ENCODE measurements at places on chromosomes 1 and 21. TPM values are rescaled to one million over a fixed set of nuclear protein-coding genes. Genes with fewer than 3 reads are reported as not detected.

The GJA5 gene
- total RNA-seq, result not detected

GRCh38 chr1:229305392-229305791, 34.5 kb downstream of the RAB4A start:
- no peak for DNase-seq

DNA sequence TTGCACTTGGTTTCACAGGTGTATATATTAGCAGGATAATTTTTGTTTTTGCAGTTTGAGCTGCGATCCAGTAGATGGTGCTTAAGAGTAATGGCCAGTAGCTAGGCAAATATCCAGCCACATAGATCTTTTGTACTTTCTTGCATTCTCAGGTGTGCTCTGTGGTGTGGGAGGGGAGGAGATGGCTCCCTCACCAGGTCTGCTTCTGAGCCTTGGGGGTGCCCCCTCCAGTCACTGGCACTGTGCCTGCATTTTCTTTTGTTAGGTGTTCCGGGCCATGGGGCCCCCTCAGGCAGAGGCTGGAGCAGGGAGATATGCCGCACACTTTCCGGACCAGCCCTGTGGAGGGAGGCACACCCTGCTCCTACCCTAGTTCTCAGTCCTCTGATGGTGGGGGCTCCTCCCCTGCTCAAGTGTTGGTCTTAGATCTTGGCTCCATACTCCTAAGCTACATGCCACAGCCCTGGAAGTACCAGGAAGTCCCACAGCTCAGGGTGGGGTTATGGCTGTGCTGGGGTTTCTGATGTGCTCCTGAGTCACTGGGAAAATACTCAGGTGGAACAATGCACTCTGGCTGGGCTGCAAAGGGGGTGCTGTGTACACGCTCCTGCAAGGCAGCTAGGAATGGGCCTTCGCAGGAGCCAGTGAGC, 197.6 kb upstream of the DMRTA2 start:
- peak; percentile 66 for DNase-seq

GRCh38 chr1:57026624-57027354, 61.0 kb upstream of the C8B start:
- no peak for DNase-seq

- DNase-seq, result peak; percentile 57
Measured at GRCh38 chr1:112744009-112744578, 29.0 kb upstream of the PPM1J start.

- DNase-seq, result peak; percentile 39
Measured at GRCh38 chr1:242569867-242570266, 45.4 kb upstream of the PLD5 start.

The ZBTB8B gene
- 0.45 TPM for total RNA-seq

- DNase-seq, result no peak
Measured at GRCh38 chr1:169103002-169103401, 3.5 kb upstream of the ATP1B1 start.

DNA sequence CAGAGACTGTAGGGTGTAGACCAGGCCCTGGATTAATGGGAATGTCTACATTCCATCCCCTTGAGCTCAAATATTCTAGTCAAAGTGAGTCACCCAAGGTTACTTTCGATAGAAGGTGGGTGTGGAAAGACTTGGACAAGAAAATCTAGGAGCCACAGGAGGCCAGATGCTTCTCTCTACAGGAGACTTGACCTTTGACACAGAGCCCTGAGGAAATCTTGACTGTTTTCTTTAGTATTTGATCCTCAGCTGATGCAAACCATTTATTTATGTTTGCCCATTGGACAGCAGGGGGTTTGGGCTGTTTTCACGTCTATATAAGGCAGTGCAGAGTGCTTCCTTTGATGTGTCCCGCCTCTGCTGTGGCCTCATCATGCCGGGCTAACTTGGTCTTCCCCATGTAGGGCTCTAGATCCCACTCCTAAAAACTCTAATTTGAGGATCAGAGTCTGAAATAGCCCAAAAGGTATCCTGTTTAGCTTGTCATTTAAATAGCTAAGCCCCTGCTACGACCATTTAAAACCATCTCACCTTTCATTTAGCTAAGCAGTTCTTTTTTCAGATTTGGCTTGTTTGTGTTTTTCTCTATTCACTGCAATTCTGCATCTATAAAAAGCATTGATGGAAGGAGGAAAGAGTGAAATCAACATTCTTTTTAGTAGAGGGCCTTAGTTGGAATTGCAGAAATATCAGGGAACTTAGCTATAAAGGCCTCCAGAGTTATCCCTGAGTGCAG, 15.5 kb upstream of the MAP3K7CL start:
- peak; percentile 75 for DNase-seq

GRCh38 chr21:27713154-27714109, 746.5 kb upstream of the ADAMTS5 start:
- no peak for DNase-seq

- DNase-seq, result no peak
Measured at GRCh38 chr21:33238146-33238545, 8.4 kb downstream of the IFNAR2 start.

The GRIK3 gene
- total RNA-seq, result 0.17 TPM

The UAP1 gene
- 237 TPM for total RNA-seq

GRCh38 chr1:224631462-224632115, 15.5 kb downstream of the CNIH3 start:
- DNase-seq, result no peak

DNA sequence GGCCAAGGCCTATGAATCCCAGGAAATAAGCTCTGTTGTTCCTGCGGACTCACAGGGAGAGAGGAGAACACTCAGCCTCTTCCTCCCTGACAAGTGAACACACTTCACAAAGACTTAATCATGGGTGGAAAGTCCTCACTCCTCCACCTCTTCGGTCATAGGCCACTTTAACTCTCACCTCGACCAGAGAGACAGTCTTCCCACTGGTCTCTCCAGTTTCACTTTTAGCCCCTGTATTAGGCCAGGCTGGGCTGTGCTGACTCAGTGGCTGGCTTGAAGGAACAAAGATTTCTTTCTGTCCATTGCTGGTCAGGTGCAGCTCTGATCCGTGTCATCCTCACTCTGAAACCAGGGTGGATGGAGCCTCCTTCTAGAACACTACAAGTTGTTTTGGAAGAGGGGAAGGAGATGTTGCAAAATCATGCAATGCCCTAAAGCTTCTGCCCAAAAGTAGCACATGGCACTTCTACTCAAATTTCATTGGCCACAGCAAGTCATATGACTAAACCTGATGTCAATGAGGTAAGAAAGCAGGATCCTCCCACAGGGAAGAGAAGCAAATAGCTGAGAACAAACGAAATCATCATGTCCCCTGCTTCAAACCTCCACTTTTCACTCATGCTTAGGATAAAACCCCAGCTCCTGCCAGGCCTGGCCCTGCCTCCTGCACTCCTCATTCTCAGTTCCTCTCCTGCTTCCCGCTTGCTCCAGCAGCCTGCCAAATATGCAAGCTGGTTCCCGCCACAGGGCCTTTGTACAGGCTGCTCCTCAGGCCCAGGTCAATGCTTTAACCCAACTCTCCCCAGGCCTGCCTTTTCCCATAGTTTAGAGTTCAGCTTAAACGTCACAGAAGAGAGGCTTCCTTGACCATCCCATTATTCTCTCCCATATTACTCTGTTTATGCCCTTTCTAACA, 150.5 kb upstream of the RUNX3 start:
- no peak for DNase-seq

DNA sequence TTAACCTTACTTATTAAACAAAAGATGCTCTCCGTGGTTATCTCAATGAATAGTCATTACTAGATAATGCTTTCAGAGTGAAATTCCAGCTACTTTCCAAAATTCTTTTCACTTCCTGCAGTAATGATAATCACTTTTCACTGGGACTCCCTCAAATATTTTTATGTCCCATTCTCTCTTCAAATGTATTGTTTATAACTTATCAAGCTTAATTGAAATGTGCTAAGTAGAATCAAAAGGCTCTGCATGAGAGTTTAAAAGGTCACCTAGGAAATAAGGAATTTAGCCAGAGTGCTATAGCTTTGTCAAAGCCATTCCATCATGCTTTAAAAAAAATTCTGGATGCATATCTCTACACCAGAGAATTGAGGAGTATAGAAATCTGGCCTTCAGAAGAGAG, 106.4 kb downstream of the ODF2L start:
- no peak for DNase-seq

GRCh38 chr1:153415850-153416570, at the start of gene S100A7A:
Gene S100A7A, plus strand, starts transcription at chr1:153416520. Its CDS starts 1,563 bp downstream, at chr1:153418083.
- DNase-seq, result no peak

DNA sequence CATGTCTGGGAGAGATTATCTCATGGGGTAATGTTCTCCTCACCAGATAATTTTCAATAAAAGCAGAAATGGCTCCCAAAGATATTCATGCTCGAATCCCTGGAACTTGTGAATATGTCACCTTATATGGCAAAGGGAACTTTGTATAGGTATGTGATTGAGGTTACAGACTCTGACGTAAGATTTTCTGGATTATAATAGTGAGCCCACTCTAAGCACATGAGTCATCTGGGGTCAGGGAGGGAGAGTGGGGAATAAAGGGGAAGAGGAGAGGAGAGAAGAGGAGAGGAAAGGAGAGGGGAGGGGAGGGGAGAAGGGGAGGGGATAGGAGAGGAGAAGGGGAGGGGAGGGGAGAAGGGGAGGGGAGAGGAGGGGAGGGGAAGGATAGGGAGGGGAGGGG, 1193.9 kb downstream of the PLA2G4A start:
- peak; percentile 30 for DNase-seq

The LYPD8 gene
- 0.51 TPM for total RNA-seq

DNA sequence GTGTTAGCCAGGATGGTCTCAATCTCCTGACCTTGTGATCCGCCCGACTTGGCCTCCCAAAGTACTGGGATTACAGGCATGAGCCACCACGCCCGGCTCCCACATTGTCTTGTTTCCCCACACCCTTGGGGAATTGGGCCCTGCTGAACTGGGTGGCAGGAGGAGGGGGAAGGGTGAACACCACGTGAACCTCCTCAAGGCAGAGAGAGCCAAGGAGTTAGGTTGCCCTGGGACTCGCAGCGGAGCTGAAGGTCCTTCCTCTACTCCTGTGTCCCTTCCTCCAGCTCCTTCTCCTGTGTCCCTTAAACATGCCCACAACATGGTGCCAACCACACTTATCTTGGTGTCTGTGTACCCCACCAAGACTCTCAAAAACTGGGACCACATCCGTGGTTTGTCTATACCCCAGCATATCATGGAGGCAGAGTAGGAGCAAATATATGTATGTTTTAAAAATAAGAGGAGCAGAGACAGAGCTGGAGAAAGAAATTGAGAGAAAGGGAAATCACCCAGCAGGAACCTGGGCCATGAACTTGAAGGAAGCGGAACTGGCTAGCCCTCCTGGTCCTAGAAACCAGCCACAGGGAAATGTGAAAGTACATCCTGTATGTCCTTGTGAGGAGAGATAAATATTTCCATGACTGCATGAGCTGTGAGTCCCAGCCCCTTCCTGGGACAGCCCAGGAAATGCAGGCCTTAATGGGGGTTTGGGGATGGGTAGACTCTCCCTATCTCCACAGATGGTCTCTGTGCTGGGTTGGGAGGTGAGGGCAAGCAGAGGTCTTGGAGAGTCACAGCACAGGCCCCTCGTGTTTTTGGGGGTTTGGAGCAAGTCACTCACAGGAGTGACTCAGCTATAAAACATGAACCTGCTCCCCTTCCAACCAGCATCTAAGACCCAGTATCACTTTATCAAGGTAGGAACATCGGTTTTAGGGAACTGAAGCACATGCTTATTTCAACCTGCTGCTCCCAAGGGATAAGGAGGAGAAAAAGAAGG, 9.4 kb upstream of the TAL1 start:
- DNase-seq, result no peak

DNA sequence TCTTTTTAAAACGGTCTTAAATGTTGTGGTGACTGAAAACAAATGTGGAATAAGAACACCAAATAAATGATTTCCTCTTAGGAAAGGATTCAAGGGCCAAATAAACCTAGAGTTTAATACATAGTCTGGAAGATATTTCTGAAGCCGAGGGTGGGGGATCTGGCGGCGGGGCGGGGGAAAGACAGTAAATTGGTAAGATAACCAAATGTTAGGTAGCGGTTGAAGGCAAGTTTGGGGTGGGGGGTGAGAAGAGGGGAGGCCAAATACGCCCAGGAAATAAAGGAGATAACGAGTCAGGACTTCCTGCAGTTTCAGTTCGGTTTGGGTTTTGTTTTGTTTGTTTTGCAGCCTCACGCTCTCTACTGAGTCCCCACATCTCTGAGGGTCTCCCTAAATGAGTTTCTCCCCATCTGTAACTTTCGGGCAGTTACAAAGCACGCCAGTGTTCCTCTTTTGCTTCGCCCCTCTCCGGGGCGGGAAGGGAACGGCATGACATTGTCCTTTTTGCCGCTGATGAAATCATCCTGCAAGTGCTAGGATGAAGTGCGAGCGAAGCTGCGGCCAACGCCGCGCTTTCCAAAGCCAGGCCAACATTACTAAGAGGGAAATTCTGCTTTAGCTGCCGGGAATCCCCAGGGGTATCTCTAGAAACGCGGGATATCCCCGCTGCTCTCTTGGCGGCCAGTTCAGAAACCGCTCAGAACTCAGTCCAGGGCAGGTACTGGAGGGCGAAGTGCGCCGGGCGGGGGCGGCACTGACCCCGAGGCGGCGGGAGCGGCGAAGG, 844 bp downstream of the NIBAN1 start:
- DNase-seq, result peak; percentile 64

DNA sequence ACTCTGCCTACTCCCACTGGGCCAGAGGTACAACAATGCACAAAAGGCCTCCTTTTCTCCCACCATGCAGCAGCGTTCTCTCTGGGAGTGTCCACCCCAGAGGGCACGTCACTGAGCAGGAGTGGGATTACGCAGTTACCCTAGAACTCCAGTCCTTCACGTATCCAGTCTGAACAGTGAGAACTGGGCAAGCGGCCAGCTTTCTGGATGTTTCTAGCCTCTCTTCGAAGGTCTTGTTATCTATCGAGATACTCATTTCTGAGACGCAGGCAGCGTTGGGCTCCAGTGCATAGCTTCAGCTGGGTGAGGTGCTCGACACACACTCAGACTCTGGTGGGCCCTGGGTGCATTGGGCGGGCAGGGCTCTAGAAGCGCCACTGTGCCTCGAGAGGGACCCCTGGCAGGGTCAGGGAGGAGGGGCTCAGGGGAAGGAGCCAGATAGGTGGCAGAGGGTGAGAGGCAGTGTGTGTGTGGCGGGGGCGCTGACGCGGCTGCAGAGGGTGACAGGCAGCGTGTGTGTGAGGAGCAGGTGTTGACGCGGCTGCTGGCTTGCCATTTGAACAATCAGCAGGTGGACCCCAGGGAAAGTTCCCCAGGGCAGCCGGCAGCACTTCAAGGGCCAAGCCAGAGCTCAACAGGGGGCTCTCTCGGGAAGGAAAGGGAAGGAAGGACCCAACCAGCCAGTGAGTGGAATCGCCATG, 27.9 kb downstream of the PRDM15 start:
- DNase-seq, result no peak

- peak; percentile 41 for DNase-seq
Measured at GRCh38 chr1:89781494-89782126, 39.2 kb upstream of the LRRC8D start.

DNA sequence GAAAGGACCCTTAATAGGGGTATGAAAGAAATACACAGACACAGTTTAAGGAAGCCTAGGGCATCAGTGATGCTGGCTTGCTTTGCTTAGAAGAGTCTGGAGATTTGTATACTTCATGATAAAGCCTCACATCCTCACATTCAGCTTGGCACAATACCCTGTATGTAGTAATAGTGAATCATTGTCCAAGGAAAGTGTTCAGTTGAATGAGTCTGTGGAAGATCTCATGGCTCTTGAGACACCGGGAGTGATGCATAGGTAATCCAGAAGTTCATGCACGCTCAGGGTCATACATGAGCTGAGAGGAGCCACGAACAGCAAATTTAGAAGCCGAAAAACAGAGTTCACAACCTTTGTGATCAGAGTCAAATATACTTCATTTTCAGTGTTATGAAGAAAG, 537.2 kb upstream of the TMPRSS15 start:
- no peak for DNase-seq

The CFHR3 gene
- total RNA-seq, result not detected

Data from Daoy (cell line).